Adipocyte (in vitro differentiated cells): ENCODE measurements at places on chromosomes 11 and 22.
A peak's percentile ranks its signal among the peaks of the same experiment; 100 is the strongest.

DNA sequence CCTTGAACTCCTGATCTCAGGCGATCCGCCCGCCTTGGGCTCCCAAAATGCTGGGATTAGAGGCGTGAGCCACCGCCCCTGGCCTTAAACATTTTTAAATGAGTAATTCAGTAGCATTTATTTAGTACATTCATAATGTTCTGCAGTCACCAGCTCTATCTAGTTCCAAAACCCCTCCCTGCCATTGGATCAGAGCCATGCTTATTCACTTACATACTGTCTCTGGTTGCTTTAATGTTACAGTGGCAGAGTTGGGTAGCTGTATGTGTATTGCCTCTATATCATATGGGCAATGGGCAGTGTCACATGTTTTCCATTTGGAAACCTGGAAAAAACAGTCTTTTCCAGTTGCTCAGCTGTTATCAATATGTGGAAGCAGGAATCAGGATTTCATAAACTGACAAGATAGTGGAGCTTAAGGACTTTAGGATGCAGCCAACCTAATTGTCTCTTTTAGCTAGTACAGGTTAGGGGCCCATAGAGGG is 10.5 kb downstream of the COA4 start:
- peak; percentile 16 for DNase-seq

DNA sequence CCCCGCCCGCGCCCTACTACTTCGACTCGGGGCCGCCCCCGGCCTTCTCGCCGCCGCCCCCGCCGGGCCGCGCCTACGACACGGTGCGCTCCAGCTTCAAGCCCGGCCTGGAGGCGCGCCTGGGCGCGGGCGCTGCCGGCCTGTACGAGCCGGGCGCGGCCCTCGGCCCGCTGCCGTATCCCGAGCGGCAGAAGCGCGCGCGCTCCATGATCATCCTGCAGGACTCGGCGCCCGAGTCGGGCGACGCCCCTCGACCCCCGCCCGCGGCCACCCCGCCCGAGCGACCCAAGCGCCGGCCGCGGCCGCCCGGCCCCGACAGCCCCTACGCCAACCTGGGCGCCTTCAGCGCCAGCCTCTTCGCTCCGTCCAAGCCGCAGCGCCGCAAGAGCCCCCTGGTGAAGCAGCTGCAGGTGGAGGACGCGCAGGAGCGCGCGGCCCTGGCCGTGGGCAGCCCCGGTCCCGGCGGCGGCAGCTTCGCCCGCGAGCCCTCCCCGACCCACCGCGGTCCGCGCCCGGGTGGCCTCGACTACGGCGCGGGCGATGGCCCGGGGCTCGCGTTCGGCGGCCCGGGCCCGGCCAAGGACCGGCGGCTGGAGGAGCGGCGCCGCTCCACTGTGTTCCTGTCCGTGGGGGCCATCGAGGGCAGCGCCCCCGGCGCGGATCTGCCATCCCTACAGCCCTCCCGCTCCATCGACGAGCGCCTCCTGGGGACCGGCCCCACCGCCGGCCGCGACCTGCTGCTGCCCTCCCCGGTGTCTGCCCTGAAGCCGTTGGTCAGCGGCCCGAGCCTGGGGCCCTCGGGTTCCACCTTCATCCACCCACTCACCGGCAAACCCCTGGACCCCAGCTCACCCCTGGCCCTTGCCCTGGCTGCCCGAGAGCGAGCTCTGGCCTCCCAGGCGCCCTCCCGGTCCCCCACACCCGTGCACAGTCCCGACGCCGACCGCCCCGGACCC is 17.4 kb upstream of the ACR start:
- DNase-seq = peak; percentile 43

- DNase-seq = peak; percentile 97
Measured at GRCh38 chr11:6606471-6607189, 3.1 kb downstream of the ILK start.

DNA sequence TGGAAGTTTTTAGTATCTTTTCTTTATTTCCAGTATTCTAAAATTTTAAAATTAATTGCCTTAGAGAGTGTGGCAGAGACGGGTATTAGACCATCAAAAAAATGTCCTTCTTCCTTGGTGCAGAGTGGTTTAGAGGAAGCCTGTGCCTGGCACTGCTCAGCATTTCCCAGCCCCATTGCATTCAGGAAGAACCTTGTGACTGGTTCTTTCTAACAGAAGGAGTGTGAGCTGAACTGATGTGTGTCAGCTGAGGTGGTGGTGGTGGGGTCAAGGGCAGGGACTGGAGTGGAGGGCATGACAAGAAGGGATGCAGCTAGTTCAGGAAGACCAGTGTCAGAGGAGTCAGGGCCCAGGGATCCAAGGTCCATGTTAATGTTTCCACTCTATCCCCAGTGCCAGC is 58.7 kb upstream of the FDX1 start:
- DNase-seq = no peak

DNA sequence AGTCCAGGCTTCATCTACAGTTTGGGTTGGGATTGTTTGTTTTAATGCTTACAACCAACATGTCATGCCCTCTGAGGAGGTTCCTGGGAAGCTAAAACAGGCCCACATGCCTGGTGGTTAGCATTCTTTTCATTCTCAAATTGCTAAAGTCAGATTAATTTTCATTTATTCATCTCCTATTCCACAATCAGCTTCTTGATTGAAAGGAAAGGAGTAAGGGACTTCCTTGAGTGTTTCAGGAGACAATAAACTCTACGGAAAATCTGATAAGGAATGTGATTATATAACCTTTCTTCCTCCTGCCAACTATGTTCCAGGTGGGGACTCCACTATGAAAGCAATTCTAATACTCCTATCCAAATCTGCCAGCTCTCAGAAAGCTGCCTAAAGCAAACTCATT is 30.8 kb downstream of the MRTFA start:
- DNase-seq = peak; percentile 59

GRCh38 chr11:45647786-45648185 is 17.6 kb downstream of the CHST1 start:
- DNase-seq = no peak

- DNase-seq = no peak
Measured at GRCh38 chr11:81960443-81960842, 773.2 kb downstream of the FAM181B start.

DNA sequence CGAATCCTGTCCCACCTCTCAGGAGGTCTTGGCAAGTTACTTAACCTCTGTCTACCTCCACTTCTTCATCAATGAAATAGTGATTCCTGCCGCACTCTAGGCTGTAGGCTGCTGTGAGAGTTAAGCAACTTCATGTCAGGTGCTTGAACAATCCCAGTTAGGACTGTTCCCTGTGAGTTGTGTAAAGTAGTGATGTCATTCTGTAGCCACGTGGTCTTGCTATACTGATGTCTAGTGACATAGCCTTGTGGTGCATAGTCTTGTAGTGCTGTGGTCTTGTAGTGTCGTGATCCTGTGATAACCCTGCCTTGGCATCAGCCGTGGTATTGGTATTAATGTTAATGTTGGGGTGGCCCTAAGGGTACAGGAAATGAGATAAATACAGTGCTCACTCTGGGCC is 30.3 kb upstream of the PRR5 start:
- peak; percentile 57 for DNase-seq

GRCh38 chr11:1694064-1694845 is 2.7 kb upstream of the KRTAP5-6 start:
- DNase-seq = peak; percentile 91

- no peak for DNase-seq
Measured at GRCh38 chr11:133176748-133177147, 355.6 kb downstream of the OPCML start.

- DNase-seq = peak; percentile 20
Measured at GRCh38 chr11:102833731-102834130, 9.7 kb downstream of the MMP3 start.

DNA sequence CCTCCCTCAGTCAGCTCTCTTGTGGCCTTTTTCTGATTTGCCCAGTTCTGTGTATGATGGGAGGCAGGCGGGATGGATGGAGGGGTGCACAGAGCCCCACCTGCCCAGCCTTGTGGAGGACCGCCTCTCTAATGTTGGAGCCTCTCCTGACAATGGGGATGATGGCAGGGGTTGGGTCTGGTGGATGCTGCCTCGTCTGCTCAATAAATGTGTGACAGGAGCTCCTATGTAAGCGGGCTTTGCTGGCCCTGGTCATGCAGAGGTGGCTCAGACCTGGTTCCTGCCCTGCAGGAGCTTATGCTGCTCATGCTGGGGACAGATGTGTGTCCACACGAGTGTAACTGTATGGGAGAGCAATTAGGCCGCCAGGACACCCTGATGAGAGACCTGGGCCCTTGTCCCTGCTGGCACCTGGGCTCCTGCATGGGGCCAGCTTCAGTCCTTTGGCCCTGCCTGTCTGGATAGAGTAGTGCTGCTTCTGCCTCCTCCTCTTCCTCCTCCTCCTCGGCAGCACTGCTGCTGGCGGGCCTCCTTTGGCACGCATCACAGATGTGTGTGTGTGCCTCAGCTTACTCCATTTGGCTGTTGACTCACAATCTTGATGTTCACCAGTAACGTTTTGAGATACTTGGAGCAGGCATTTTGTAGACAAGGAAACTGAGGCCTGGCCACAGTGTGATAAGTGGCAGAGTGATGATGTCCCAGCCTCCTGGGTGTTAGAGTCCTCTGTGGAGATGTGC is 131.0 kb downstream of the TBC1D22A start:
- DNase-seq = no peak

GRCh38 chr11:76978818-76979217 is 55.4 kb upstream of the B3GNT6 start:
- no peak for DNase-seq

- DNase-seq = no peak
Measured at GRCh38 chr22:23570681-23571080, 9.4 kb downstream of the IGLL1 start.

GRCh38 chr11:102399189-102399588 is 52.2 kb downstream of the BIRC2 start:
- DNase-seq = no peak
